ENCODE measurements at places on chromosomes 12 and 14.

- DNase-seq, result peak; percentile 30
These were observed 83.0 kb upstream of the CCND2 start for GRCh38 chr12:4190366-4191063.

DNA sequence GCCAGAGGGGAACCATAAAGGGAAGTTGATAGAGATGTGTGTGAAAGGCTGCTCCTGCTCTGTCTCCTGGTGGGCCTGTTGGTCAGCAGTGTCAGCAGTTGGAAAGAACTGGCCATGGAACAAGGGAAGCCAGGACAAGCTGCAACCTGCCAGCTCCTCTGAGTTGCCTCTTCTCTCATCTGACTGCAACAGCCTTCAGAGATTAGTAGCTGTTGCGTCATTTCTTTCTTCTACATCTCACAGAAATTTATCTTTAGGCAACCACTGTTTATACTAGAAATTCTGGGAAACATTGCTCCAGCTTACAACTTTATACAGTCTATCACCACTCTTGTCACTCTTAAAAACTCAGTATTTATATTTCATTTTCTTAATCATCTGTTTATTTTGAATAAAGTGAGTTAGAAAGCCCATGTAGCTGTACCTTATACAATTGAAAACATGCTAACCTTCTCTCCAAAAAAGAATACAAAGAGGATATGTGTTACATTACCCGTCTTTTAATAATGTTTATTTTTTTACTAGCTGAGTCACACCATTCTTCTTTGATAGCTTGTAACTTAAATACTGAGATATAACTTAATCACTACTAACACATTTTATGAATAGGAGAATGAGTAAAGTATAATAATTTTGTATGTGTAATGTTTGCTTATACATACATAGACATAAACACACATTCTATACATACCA is 224.2 kb downstream of the LRFN5 start:
- no peak for DNase-seq

DNA sequence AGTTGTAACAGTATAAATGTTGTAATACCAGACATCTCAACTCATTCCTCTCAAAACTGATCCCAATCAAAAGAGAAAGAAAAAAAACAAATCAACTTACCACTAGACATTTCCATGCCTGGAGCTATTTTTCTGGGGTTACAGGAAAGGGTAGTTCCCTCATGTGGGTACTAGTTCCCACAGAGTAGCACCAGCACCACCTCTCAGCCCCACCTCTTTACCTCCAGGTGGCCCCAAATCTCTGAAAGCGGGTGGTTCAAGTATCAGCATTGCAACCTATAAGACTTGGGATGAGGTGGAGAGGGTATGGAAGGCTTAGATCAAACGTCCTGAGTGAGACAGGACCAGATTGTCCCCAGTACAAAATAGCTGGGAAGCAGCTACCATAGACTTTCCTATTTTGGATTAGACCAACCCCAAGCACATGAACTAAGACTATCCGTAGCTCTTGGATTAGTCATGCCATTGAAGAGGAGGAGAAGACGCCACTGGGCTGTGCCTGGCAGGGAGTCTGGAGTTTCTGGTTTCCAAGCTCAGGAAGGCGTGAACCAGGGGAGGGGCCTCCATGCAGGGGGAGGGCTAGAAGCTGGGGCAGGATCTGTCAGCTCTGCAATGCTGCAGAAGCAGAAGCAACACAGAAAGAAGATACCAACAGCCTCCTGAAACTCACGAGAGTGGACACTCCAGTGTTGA is at the start of gene SLC39A2:
Gene SLC39A2, plus strand, starts transcription at position 620 of the 693 bp plus-strand sequence. CDS start 154 bp downstream, outside the sequence.
- DNase-seq, result no peak

GRCh38 chr14:104692939-104693315 is 3.5 kb downstream of the INF2 start:
- DNase-seq, result no peak

- DNase-seq, result no peak
These were observed 33.0 kb downstream of the UBR7 start for GRCh38 chr14:93239869-93240677.

GRCh38 chr12:16036073-16036472 is 124.9 kb downstream of the DERA start:
- no peak for DNase-seq

- DNase-seq, result peak; percentile 2
These were observed 18.4 kb upstream of the RNU6-7 start for GRCh38 chr14:32183151-32184058.
